Activated CD4-positive, alpha-beta memory T cell treated with anti-CD3 and anti-CD28 coated beads, Interleukin-2, amount 10 ng/mL, durations not matched to agents 7 days and 5 days (primary cell): ENCODE measurements at places on chromosomes 6 and 20. TPM values are rescaled to one million over a fixed set of nuclear protein-coding genes. Genes with fewer than 3 reads are reported as not detected.

- no peak for DNase-seq
These were observed 30.6 kb downstream of the MTHFD1L start for GRCh38 chr6:150895928-150896632.

DNA sequence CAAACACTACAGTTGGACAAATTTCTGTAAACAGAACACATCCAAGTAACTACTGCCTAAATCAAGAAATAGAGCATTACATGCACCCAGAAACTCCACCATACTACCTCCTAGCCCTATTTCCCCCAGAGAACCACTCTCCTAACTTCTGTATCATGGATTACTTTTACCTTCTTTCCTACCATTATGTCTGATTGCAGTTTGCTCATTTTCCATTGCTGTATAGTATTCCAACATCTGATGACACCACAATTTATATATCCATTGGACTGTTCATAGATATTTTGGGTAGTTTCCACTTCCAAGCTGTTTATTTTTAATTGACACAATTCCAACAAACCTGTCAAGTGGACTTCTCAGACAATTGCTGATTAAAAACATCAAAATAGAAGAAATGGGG is 271.1 kb downstream of the CDC5L start:
- no peak for DNase-seq

GRCh38 chr6:167505782-167506181 is 180.9 kb downstream of the TTLL2 start:
- no peak for DNase-seq

DNA sequence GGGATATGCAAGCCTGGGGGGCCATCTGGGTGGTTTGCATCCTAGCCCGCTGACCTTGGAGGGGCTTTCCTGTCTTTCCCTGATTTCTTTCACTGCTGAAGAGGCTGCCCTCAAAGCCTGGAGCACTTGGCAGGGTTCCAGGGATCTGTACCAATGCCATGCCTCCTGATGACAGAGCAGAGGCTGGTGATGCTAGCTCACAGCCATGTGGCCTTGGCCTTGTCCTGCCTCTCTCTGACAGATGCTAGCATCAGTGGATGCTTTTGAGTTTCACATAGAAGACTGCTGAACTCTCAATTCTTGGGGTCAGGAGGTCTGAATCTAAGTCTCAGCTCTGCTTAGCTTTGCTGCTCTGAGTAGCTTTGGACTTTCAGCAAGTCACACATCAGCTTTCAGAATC is 21.9 kb upstream of the RREB1 start:
- DNase-seq = no peak

DNA sequence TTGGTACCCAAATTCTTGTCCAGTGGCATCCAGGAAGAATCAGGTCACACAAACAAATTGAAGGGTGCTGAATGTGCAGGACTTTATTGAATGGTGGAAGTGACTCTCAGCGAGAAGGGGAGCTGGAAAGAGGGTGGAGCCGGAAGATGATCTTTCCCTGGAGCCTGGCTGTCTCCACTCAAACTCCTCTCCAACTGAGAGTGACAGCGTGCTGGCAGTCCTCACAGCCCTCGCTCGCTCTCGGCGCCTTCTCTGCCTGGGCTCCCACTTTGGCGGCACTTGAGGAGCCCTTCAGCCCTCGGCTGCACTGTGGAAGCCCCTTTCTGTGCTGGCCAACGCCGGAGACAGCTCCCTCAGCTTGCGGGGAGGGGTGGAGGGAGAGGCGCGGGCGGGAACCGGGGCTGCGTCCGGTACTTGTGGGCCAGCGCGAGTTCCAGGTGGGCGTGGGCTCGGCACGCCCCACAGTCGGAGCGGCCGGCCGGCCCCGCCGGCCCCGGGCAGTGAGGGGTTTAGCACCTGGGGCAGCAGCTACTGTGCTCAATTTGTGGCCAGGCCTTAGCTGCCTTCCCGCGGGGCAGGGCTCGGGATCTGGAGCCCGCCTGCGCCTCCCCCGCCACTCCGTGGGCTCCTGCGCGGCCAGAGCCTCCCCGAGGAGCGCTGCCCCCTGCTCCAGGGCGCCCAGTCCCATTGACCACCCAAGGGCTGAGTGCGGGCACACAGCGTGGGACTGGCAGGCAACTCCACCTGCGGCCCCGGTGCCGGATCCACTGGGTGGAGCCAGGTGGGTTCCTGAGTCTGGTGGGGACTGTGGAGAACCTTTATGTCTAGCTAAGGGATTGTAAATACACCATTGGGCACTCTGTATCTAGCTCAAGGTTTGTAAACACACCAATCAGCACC is 26.7 kb upstream of the MBOAT1 start:
- no peak for DNase-seq

DNA sequence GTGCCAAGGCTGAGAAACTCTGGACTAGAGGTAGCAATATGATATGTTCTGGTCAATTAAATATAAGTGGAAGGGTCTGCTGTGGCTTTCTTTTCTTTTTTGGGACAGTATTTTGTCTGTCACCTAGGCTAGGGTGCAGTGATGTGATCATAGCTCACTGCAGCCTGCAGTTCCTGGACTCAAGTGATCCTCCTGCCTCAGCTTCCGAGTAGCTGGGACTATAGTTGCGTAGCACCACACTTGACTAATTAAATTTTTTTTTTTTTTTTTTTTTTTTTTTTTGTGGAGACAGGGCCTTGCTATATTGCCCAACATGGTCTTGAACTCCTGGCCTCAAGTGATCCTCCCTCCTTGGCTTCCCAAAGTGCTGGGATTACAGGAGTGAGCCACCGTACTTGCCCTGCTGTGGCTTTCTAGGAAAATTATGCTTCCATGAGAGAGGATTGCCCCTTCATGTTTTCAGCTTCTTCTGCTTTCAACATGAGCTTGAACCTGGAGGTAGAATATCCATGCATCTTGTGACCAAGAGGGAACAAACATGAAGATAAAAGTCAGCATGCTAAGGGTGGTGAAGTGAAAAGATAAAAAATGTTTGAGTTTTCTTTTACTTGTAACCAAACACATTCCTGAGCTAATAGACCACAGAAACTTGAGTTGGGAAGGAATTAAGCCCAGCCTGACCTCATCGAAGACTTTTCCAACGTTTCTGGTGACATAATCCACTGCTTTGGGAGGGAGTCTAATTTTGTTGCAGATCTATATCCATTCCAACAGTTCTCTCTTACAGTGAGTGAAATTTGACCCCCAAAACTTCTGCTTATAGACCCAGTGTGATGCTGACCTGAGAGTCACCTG is 75.1 kb downstream of the CARMIL1 start:
- no peak for DNase-seq

DNA sequence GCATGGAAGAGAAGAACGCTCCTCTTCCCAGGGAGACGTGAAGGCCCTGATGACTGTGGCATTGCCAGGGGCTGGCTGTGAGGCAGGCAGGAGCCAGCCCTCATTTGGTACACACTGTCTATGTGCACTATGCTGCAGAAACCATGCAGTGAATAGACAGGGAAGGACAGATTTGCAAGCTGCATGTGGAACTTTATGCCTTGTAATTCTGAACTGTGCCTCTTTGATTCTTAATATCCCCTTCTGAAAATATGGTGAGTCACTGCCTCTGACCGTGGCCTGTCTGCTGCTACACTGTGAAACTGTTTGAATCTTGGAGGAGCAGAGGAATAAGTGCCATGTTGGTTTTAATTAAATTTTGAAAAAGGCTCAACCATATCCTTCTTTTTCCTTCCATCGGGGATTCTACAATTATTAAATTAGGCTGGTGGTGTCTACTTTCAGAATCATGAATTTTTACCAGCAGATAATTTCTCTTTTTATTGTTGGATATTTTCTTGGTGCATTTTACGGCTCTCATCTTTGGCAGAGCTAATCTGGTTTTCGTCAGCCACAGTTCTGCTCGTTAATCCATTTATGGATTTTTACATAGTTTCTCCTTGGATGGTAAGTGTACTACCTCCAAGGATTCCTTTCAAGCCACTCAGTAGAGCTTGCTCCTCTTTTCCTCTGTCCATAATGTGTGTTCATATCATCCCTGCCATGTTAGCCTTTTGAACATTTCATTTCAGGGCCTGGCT is 301.0 kb upstream of the SLC35B3 start:
- DNase-seq = no peak

DNA sequence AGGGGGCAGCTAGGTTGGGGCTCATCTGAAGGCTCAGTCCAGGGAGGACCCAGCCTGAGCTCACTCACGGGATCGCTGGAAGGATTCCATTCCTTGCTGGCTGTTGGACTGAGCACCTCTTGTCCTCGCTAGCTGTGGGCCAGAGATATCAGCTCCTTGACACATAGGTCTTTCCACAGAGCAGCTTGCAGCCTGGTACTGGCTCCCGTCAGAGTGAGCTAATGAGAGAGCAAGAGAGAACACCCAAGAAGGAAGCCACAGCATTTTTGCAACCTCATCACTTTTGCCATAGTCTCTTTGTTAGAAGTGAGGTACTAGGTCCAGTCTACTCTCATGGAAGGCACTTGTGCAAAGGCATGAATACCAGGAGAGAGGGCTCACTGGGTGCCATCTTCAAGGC is 179.9 kb downstream of the CDC5L start:
- no peak for DNase-seq

DNA sequence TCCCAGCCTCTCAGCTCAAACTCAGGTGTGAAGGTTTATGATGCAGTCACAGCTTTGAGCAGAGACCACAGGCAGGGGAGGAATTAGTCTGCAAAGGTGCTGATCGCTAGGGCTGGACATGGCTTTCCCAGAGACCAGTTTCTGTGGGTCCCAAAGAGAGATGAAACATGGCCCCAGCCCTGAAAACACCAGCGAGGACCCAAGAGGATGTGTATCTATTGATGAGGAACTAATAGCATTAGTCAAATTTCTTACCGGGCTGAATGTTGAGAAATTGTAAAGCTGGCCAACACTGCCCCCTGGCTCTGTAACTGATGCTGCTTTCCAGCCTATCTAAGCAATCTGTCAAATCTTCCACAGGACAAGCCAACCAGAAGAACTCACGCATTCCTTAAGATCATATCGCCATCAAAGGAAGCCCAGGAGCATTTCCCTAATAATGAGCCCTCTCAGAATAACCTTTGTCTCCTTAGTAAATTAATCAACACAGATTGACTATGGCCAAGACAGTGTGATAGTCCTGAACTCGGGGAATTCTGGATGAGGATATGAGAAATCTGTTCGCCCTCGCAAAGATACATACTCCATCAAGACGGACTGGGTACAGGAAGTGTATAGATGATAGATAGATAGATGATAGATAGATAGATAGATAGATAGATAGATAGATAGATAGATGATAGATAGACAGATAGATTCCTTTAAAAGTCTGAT is 7.8 kb upstream of the ACSS1 start:
- DNase-seq = peak; percentile 74

DNA sequence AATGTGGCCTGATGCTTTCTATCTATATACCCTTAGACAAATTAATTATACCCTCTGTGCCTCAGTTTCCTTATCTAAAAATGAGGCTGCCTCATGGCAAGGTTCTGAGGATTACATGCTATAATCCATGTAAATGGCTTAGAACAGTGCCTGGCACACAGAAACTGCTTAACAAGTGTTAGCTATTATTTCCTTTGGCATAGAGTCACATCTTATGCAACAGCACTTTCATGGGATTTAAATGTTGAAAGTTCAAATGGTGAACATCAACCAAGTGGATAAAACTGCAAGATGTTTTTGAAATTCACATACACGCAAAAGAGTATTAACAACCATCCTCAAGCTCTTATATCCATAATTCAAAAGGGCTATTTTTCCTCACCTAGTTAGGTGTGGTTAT is 202.8 kb upstream of the JAG1 start:
- no peak for DNase-seq

GRCh38 chr20:24580855-24581254 is 111.4 kb downstream of the SYNDIG1 start:
- DNase-seq = no peak

- no peak for DNase-seq
These were observed at the start of gene LY86 for GRCh38 chr6:6588064-6588923. Gene LY86 (plus strand): TSS chr6:6588720. CDS start chr6:6588735, 15 bp downstream.

GRCh38 chr6:41743406-41744235 is 3.6 kb downstream of the PGC start:
- DNase-seq = no peak

Gene EPB41L1
- not detected for total RNA-seq

Gene AIF1
- 11.7 TPM for total RNA-seq

Gene PSORS1C2
- total RNA-seq = not detected

Gene SPDEF
- total RNA-seq = not detected

Gene PNPLA1
- total RNA-seq = not detected

Gene SLC35A1
- total RNA-seq = 14.6 TPM

Gene MAFB
- total RNA-seq = 0.28 TPM

Gene ASF1A
- 59.8 TPM for total RNA-seq

Gene DOK5
- total RNA-seq = not detected

Gene MICB
- total RNA-seq = 62.9 TPM

Gene DACT2
- total RNA-seq = not detected
